ENCODE measurements at places on chromosomes 4 and X.

DNA sequence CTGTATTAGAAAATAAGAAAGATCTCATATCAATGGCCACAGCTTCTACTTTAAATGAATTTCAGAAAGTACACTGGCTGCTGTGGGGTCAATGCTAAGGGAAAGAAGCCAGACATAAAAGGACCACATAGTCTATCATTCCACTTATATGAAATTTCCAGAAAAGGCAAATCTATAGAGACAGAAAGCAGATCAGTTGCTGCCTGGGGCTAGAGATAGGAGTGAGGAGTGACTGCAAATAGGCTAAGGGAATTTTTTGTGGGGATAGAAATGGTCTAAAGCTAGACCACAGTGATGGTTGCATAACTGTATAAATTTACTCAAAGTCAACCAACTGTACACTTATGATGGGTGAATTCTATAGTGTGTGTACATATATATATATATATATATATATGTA lies 8.3 kb downstream of the GAB3 start:
- peaks cover 2% of the 10 kb centered on the region for H3K36me3 ChIP-seq
- peaks cover 40% of the 10 kb centered on the region for H3K4me1 ChIP-seq
- peak overlapping the region; percentile 37 for H3K4me3 ChIP-seq
- no peak for DNase-seq
- peak overlapping the region; percentile 80 for H3K27ac ChIP-seq

GRCh38 chr4:35102066-35102465 lies 1142.2 kb downstream of the ARAP2 start:
- no peak for DNase-seq
- H3K27me3 ChIP-seq, result no peaks in the 10 kb centered on the region
- H3K36me3 ChIP-seq, result no peaks in the 10 kb centered on the region

DNA sequence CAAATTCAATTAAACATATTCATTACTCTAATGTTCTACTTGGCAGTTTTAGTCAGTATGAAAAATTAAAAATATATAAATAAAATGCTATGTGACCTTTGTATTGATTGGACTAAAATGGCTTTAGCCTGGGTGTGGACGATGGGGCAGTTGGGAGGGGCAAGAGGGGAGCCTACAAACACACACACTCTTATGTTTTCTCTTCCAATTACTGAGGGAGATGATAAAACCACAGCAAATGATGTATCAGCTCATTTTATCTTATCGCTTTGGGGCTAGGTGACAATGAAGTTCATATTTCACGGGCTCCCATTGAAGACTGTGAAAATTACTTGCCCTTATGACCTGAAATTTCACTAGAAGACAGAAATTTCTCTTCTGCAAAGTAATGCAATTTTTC lies 84.3 kb upstream of the MAB21L2 start:
- H3K27me3 ChIP-seq, result no peaks in the 10 kb centered on the region
- peaks cover 2% of the 10 kb centered on the region for H3K36me3 ChIP-seq
- H3K27ac ChIP-seq, result no peak overlapping the region

DNA sequence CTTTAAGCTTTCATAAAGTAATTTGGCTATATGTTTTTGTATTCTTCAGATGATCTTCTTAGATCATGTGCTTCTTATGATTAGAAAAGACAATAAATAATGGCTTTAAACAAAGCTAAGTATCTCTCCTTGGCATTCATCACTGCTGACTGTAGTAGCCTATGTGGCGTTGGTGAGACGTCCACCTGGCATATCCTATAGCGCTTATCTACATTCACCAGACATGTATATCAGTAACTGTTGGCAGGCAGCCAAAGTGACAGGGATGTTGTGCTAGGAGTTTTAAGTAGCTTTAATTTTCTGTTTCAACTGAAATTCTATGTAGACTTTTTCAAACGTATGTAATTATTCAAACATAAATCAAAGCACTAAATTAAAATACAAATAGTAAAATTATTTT lies 276.4 kb downstream of the IL15 start:
- peaks cover 10% of the 10 kb centered on the region for H3K27me3 ChIP-seq
- H3K36me3 ChIP-seq, result no peaks in the 10 kb centered on the region
- no peaks in the 10 kb centered on the region for H3K4me1 ChIP-seq
- H3K27ac ChIP-seq, result no peak overlapping the region
- no peak for DNase-seq

- H3K4me3 ChIP-seq, result peak overlapping the region; percentile 90
- H3K36me3 ChIP-seq, result peaks cover 12% of the 10 kb centered on the region
- H3K27ac ChIP-seq, result peak overlapping the region; percentile 91
- no peaks in the 10 kb centered on the region for H3K27me3 ChIP-seq
- peak; percentile 85 for DNase-seq
- H3K4me1 ChIP-seq, result peaks cover 43% of the 10 kb centered on the region
These were observed 18.2 kb downstream of the ELF4 start for GRCh38 chrX:130091980-130092522.

DNA sequence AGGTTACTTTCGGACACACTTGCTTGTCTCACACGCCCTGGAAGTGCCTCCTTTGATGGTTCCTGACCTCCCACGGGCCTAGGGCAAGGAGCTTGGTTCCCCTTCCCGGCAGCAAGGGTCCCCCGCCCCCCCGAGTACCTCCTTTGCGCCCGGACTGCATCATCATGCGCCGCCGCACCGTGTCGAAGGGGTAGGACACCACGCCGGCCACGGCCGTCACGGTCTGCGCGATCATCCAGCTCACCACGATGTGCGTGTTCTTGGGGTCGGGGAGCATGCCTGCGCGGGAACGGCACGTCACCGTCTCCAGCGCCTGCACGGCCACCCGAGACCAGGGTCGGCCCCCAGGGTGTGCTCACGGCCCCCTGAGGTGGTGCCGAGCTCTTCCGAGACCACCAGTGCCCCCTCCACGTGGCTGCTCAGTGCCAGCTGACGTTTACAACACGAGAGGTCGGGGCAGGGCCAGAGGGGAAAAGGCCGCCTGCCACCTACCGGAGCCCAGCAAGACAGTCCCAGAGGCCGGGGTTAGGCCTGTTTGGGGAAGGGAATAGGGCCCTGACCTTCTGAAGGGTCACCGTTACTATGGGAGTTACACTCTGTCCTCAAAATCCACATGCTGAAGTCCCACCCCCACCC lies 4.7 kb downstream of the SLC25A6 start:
- H3K27ac ChIP-seq, result peak overlapping the region; percentile 70
- peaks cover 21% of the 10 kb centered on the region for H3K4me1 ChIP-seq
- DNase-seq, result no peak
- peaks cover 89% of the 10 kb centered on the region for H3K36me3 ChIP-seq
- peak overlapping the region; percentile 39 for H3K4me3 ChIP-seq
- H3K27me3 ChIP-seq, result no peaks in the 10 kb centered on the region

DNA sequence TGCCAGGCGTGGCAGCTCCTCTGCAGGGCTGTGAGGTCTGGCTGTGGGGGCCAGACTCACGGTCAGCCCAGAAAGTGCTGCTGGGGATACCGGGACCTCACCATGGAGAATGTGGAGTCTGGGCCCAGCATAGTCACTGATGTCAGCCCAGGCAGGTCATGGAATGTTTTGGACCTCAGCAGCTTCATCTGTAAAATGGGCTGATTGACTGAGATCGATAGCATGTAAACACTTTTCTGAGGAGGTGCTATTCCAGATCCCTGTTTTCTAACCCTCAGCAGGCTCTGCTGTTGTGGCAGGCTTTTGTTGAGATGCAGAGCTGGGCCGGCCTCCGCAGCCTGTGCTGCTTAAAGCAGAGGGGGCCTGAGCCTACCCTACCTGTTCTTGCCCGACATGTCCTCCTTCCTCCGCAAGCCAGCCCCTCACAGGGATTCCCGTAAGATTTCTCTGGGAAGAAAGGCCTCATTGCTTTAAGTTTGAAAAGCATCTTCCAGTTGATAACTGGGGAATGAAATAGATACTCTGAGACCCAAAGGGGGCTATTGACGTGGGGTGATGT lies 38.3 kb upstream of the HGFAC start:
- no peaks in the 10 kb centered on the region for H3K36me3 ChIP-seq
- no peak for DNase-seq
- no peak overlapping the region for H3K27ac ChIP-seq
- no peak overlapping the region for H3K4me3 ChIP-seq

GRCh38 chr4:152704788-152705187 lies 25.0 kb upstream of the TMEM154 start:
- DNase-seq, result no peak
- no peak overlapping the region for H3K27ac ChIP-seq
- H3K4me3 ChIP-seq, result no peak overlapping the region
- peaks cover 13% of the 10 kb centered on the region for H3K27me3 ChIP-seq

GRCh38 chrX:109519001-109519400 lies 17.6 kb upstream of the NXT2 start:
- H3K36me3 ChIP-seq, result no peaks in the 10 kb centered on the region
- H3K4me3 ChIP-seq, result no peak overlapping the region
- no peak for DNase-seq

DNA sequence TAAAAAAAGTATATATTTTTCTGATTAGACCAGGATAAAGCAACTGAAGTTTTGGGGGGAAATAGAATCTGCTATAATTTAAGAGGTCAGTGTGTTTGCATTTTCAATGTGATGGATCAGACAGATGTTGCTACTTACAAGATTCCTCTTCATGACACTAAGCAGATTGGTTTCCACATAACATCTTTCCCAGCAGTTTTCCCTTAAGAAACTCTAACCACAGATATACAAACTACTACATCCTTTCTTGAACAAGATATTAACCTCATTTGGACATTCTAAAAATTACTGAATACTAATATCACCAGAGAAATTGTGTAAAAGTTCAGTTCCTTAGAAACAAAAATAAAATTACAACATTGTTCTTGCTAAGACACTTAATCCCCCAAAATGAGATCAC lies 106.7 kb upstream of the GUCY1A1 start:
- no peak overlapping the region for H3K4me3 ChIP-seq
- no peaks in the 10 kb centered on the region for H3K4me1 ChIP-seq
